ENCODE measurements at places on chromosomes 5 and 9.

DNA sequence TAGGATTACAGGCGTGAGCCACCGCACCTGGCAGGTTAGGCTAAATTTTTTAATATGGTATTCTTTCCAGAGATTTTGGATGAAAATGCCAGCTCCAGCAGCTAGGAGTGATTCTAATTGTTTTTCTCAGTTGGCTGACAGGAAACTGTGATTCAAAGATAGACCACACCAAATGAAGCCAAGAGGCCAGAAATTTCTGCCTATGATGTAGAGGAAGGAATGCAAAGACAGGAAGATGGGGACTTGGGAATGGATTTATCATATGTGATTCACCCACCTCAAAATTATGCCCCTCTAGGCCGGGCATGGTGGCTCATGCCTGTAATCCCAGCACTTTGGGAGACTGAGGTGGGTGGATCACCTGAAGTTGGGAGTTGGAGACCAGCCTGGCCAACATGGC, 53.3 kb downstream of the UGCG start:
- DNase-seq: no peak

DNA sequence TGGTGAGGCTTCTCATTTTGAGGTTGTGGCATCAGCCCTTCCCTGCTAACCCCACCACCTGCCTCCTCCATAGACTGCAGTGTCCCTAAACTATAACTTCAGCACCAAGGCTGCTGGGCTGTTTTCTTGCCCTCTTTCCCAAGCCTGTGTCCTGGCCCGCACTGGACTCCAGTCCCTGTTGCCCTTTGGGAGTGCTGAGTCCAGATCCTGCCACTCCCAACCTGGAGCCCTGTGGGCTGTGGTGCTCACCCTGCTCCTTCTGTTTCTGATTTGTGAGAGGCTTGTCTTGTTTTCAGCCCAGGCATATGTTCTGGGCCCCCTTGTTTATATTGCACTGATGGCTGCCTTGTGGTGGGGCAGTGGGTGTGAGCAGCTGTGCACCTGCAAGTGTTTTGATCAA, 39.7 kb upstream of the RNU6ATAC start:
- no peak for DNase-seq

GRCh38 chr5:757346-757930, 27.1 kb downstream of the ZDHHC11B start:
- no peak for DNase-seq

DNA sequence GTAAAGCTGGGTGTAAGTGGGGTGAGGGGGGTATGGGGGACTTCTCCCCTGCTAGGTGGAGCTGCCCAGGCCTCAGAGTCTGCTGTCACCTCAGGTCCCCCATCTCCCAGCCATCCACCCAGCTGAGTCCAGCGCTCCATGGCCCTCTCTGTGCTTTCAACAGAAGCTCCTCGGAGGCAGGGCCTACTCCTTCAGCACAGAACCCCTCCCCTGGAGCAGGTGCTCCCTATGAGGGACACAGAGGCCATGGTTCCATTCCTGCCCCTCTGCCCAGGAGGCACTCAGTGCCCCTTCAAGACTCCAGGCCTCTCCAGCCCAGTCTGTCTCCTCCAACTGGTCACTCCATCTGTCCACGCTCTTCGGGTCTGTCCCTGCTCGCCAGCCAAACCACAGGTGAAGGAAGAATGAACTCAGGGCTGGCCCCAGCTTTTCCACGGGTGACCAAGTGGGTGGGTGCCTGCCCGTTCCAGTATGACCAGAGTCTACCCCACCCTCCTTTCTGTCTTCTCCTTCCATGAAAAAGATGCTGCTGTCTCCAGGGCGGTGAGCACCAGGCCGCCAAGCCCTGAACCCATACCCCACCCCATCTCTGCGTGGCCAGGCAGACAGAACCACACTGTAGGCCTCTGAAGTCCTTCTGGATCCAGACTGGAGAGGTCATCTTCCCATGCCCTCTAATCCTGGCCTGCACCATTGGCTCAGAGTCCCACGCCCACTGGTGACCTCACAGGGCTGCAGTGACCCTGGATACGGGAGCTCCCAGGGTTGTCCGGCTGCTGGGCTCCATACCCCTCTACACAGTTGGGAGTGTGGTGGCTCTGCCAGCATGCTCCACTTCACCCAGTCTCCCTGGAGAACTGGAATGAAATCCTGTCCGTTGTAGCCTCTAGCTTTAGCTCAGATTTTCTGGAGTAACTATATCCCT, 11.9 kb downstream of the GBGT1 start:
- DNase-seq: no peak

GRCh38 chr9:83642793-83643192, 19.9 kb downstream of the IDNK start:
- no peak for DNase-seq

DNA sequence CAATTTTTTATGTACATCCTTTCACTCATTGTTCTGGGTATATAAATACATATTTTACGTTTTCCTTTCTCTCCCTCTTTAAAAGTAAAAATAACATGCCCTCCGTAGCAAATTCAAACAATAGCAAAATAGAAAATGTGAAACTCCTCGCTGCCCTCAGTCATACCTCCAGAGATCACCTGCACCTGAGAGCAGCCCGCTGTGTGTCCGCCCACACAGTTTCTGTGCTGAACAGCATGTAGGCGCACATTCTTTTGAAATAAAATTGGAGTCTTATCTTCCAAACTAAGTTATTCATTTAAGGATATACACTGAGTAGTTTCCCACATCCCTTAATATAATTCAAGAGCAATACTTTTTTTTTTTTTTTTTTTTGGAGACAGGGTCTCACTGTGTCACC, 255.7 kb downstream of the AOPEP start:
- no peak for DNase-seq

GRCh38 chr5:88390096-88390441, 121.4 kb upstream of the TMEM161B start:
- DNase-seq: no peak

DNA sequence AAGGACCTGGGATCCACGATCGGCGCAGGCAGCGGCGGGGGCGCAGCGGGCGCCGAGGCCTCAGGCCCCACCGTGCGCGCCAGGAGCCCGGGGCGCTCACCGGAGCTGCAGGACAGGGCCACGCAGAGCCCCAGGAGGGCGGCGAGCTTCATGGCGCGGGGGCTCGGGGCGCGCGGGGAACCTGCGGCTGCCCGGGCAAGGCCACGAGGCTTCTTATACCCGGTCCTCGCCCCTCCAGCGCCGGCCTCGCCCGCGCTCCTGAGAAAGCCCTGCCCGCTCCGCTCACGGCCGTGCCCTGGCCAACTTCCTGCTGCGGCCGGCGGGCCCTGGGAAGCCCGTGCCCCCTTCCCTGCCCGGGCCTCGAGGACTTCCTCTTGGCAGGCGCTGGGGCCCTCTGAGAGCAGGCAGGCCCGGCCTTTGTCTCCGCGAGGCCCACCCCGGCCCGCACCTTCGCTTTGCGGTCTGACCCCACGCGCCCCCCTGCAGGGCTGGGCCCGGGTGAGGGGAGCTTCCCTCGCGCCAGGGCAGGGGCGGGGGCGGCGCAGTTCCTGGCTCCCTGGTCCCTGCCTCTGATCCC, at the start of gene SCGB3A1:
Gene SCGB3A1, minus strand, starts transcription at position 189 of the 577 bp plus-strand sequence. Its CDS starts 37 bp downstream, at position 152.
- DNase-seq: no peak

DNA sequence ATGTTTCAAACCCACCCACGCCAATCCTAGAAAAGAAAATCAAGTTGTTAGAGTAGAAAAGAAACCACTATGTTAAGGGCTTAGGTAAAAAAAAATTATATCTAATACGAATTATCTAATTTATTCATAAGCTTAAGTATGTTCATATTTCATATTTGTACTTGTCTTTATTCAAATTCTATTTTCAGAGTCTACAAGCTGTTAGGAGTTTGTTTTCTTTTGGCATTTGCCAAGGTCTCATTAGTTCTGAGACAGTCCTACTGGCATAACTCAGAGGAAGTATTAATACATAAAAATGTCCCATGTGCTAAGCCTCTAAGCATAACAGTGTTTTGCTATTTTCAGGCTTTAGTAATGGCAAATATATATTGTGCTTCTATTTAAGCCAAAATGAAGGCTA, 57.6 kb downstream of the STARD4 start:
- no peak for DNase-seq

DNA sequence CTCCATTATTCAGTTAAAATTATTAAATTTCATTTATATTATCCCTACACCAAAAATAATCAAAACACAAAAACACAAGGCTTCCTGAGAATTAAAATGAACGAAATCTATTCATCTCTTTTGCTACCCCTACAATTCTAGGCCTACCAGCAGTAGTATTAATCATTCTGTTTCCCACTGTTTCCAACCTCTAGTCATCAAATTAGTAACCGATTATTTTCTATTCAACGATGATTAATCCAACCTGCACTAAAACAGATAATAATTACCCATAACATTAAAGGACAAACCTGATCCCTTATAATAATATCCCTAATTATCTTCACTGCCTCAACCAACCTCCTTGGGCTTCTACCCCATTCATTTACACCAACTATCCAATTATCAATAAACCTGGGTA, 86.0 kb downstream of the INSL6 start:
- DNase-seq: no peak

DNA sequence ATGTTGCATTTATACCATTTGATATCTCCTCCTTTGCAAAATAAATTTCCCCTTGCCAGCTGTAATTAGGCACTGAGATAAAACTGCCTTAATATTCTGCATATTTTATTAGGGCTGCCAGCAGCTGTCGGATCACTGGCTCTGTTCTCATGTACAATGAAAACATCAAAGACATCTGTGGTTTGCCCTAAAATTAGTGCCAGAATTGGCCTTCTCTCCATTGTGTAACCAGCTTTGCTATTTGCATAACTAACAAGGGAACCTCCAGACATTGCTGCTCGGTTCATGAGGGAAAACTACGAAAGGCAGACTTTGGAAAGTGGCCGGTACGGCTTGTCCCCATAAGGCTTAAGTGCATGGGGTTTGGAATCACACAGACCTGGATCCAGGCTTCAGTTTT, 45.5 kb upstream of the KIF2A start:
- no peak for DNase-seq

DNA sequence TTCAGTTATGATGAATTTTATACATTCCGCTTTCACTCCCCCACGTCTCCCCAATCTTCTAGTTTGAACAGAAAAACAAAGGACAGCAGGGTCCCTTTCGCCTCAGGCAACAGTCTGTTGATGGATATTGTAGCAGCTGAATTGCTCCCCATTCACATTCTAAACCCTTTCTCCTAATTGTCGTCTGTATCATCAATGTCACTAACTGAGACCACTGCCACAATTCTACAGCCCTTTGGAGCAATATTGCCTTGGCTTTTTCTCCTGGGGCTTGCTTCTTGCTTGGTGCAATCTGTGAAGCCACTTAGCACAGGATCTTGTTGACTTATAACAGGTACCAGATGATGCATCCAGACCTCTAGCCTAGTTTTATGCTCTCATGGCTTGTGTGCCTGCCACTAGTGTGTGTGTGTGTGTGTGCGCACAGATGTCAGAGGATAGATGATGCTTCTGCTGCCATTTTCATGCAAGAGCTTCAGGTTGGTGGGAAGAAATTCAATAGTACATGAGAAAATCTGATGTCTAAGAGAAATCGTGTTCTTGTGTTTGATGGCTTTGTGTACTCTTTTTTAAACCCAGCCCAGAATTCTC, 195.2 kb upstream of the ISL1 start:
- DNase-seq: no peak

DNA sequence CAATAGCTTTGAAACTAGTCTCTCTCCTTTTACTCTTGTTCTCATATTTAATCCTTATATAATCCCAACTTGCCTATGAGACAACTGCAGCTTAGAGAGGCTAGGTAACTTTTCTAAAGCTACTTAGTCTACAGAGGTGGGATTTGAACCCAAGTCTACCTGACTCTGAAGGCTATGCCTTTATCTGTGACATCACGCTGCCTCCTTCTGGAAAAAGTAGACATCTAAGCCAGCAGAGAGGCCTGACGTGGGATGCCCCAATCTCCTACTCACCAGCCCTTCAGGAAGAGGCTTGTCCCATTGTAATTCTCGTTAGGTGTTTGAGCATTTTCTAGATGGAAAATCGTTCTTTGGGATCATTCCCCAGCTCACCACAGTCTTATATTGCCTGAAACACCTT, 167.5 kb downstream of the HSPA4 start:
- DNase-seq: no peak

DNA sequence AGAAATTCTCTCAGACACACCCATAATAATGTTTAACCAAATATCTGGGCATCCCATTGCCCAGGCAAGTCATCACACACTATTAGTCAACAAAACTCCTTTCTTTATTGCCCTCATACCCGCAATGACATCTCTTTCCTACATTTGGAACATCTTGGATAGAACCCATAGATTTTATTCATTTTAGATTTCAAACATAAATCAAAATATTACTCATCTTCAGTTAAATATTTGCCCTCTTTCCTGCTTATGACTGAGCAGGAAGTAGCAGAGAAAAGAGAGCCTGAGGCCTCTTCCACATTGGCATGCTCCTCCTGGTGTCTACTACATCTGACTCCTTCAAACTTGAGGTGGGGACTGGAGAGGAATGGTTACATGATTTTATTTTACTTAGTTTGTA, 592.0 kb downstream of the CHSY3 start:
- no peak for DNase-seq

DNA sequence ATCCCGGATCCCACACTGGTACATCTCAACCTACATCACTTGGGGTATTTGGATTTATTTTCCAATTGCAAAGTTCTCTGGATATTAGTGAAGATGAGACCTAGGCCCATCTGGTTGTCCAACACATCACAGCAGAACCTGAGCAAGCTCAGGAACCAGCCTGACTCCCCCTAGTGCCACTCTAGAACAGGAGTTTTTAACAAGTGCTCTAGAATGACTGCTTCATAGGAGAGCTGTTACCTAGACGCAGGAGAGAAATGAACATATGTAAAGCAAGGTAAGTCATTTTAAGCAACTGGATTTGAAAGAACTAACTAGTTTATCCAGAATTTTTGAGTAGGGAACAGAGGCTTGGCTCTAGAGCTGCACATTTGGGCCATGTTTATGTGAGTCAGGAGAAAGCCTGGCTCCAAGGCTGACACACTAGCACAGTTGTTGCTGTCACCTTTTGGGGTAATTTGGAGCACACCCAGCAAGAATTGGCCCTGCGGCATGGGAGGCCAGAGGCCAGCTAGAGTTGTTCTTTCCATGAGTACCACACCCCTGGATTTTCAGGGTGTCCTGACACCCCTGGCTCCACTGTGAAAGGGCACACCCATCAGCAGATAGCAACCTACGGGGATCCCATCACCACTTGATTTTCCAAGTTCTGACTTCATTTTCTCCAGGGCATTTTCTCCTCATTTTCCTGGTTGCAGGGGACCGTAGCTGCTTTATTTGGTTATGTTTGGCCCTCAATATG, 110.9 kb upstream of the LPAR1 start:
- no peak for DNase-seq

GRCh38 chr5:160837211-160837610, 14.8 kb downstream of the ATP10B start:
- no peak for DNase-seq

Data from activated T-helper 1 cell treated with anti-CD3 and anti-CD28 coated beads, Interleukin-2, amount 50 U/mL, for 16 hours (primary cell).